Jurkat, Clone E6-1 (cell line): ENCODE measurements at places on chromosomes 7 and 10.

GRCh38 chr10:84054743-84055142, 84.6 kb upstream of the GHITM start:
- DNase-seq, result no peak

- DNase-seq, result no peak
Observed at GRCh38 chr7:42046483-42046882, 190.5 kb downstream of the GLI3 start.

DNA sequence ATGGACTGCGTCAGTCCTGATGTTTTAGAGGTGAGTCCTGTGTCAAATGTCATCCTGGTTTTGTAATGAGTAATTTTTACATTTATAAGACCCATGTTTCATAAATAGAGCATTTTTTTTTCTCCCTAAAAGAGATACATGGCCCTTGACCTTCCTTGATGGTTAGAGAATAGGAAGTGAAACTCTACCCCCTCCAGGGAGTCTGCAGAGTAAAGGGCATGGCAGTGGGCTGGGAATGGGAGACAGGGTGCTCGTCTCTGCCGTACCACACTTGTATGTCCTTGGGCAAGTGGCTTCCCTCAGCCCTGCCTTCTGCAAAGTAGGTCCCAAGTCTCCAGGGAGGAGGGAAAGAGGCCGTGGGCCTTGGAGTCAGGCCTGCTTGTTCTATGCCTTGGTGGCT, 63.9 kb downstream of the WDFY4 start:
- no peak for DNase-seq

DNA sequence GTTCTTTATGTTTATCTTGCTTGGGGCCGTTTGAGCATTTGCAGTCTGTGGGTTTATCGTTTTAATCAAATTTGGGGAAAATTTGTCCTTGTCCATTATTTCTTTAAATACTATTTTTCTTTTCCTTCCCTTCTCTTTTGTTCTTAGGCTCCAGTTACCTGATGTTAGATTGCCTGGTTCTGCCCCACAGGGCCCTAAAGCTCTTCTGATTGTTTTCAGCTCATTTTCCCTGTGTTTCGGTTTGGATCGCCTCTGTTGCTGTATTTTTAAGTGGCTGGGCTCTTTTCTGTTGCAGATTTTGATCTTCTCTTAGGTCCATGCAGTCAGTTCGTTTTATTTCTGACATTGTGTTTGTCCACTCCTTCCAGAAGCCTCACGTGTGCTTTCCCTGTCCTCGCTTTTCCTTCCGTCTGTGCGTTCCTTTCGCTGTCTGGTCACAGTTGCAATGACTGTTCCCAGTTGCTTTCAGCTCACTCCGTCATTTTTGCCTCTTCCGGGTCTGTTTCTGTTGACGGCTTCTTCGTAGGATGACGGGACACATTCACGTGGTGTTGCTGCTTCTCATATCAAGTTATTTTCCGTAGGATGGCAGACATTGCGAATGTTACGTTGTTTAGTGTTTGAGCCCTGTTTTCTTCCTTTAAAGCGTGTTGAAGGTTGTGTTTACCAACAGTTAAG, 111.4 kb downstream of the INPP5A start:
- DNase-seq, result no peak

- DNase-seq, result no peak
Observed at GRCh38 chr10:95558593-95559320, 2.4 kb downstream of the SORBS1 start.

GRCh38 chr7:122869260-122869659, 17.0 kb downstream of the CADPS2 start:
- no peak for DNase-seq

DNA sequence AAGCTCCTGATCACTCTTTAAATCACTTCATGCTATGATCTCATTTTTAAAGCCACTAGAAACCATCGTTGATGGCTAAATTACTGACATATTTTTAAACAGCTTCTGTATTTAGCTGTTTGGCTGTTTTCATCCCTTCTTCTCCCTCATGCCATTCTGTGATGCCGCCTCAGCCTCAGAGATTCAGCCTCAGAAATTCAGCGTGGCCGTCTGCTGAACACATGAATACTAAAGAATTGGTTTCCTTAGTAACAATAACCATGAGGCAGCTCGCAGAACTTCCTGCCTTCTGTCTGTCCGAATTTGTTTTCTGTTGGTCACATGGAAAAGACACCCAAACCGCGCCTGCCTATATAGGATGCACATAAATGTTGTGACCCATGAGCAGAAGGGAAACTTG, 31.0 kb upstream of the FZD1 start:
- DNase-seq, result no peak

DNA sequence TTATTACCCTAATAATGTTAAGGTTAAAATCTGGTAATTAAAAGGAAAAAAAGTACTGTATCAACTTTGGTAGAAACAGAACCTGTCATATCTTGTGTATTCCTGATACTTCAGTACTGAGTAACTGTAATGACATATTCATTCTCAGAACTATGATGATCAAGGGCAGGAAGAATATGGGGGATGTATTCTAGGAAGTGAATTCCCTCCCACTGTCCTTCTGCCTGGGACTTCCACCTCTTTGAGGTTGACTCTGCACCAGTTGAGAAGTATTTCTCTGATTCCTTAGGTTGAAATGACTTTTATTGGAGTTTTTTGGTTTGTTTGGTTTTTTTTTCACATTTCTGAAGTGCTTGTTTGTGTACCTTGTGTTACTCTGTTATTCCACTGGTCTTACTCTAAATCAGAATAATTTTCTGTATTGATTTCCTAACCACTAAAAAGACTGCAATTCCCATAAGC, 36.9 kb downstream of the WASL start:
- no peak for DNase-seq

- DNase-seq, result no peak
Observed at GRCh38 chr7:81393018-81393417, 376.8 kb downstream of the HGF start.
